ENCODE measurements at places on chromosomes 1 and 21.

DNA sequence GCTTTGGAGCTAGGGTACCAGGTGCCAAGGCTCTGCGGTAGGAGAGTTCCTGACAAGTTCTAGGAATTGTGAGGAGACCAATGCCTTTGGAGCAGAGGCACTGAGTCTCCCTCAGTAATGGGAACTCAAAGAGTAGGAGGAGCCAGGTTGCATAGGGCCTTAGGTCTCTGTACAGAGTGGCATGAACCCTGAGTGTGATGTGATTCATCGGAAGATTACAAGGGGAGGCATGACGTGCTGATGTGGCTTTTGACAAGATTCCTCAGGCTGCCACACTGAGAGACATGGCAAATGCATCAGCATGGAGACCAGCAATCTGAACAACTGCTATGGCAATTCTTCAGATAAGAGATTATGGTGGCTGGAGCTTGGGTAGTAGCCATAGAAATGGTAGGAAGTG lies 94.6 kb upstream of the SLC44A3 start:
- no peak for DNase-seq

DNA sequence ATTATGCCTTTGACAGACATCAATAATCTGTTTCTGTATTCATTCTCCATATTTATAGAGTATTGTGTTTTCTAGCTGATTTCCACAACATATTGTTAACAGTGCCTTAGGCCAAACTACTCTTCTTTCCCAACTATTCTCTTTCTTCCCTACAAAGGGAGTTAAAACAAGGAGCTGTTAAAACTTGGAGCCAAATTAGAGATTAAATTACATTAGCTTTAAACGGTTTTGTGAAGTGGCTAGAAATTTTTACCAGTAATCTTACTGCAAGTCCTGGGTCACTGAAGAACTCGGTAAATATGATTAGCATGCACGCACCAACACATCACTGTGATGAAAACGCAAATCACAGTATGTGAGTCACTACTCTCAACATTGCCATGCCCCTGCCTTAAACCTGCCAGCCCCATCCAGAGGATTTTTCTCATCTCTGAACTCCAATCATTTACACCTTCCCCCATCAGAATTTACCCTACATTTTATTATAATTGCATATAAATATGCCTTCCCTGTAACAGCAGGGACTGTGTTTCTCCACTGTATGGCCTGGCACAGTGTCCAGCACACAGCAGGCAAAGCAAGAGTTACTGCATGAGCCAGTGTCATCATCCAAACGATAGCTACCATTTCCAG lies 1.5 kb upstream of the PRDX6 start:
- no peak for DNase-seq

- DNase-seq = no peak
Observed at GRCh38 chr1:22958556-22958955, 14.1 kb downstream of the LACTBL1 start.

DNA sequence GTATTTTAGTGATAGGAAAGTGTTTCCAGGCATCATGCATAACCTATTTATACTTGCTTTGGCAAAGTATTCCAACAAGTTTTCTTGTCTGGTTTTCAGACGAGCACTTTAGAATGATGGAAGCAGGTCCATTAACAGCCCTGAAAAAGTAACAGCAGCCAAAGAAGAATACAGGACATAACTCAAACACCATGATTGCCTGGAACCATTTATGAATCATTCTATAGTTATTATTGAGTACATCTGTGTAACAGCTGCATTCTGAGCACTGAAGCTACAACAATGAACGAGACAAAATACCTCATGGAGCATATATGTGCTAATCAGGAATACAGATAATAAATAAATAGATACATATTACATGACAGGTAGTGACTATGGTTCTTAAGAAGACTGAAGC lies 12.6 kb downstream of the IL10RB start:
- DNase-seq = no peak

DNA sequence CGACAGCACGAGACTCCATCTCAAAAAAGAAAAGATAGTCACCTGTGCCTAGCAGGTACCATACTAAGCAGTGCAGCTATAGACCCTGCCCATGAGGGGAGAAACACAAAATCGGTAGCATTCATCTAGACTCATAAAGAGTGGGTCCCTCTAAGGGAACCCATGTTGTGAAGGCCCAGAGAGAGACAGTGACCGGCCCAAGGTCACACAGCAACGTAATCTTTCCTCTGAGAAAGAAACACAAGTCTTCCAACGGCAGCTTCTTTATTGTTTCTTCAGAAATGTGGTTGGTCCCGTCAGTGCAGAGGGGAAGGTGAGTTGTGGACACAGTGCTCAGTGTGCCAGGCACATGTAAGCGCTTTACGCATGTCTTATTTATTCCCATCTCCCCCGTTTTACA lies 198.6 kb upstream of the TMEM51 start:
- no peak for DNase-seq

- DNase-seq = no peak
Observed at GRCh38 chr1:155019377-155020245, 14.0 kb downstream of the DCST2 start.

- no peak for DNase-seq
Observed at GRCh38 chr1:233019778-233020325, 69.4 kb downstream of the NTPCR start.

- DNase-seq = no peak
Observed at GRCh38 chr1:203629507-203630082, 3.0 kb downstream of the ATP2B4 start.
